ENCODE measurements at places on chromosomes 6 and 20.

DNA sequence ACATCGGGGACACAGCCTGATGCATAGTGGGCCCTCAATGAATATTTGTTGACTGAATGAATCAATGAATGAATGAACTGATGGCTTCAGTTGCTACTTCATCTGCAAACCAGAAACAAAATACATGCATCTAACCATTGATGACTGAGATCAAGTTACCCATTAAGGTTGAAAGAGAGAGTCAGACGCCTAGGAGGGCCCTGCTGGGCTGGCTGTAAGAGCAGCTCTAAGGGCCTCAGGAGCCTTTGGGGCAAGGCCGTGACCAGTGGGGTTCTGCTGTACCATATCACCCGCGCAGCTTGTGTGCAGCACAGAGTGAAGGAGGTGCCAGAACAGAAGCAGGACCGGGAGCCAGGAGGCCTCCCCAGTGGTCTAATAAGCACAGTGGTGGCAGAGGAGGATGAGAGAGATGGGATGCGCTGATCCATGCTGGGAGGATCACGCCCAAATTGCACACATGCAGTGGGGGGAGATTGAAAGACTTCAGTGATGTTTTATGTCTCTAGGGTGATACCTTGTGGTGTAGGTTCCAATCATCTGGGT, 96.1 kb upstream of the KCNG1 start:
- DNase-seq = no peak

- peak; percentile 8 for DNase-seq
Measured at GRCh38 chr6:71533939-71534379, 245.3 kb downstream of the OGFRL1 start.

- DNase-seq = no peak
Measured at GRCh38 chr20:31760519-31761240, 21.6 kb downstream of the TPX2 start.

DNA sequence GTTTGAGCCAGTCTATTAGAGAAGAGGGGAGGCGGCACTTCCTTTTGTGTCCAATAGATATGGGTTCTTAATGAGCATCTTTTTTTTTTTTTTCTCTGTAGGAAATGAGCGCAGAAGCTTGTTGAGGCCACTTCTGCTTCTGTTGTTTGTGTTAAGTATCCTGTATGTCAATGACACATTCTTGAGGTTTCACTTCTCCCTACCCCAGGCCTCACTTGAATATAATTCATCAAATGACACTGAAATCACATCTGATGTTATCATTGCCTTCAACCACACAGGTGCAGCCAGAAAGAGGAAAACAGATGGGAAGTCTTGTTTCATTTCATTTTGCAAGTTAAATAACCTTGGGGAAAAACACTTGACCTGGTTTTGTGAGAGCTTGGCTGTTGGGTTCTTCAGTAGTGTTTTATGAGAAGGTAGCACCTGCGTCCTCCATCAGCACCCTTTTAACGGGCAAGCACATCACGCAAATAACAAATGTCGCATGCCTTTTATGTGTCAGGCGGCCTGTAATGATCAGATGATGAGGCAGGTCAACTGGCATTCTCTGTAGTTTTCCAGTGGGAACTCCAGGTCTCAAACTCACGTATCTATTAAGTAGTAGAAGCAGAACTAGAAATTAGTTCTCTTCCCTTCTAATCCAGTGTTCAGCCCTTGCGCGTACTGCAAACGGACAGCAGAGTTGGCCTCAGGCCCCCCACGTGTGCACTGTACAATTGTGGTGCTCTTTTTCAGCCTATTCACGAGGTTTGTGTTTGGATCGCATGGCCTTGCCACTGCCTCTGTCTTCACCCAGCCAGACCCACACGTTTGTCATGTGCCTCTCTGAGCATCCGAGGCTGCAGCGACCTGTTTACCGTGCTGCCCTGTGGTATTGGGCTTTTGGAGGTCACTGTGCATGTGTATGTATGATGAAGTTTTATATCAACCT, 23.5 kb downstream of the PLEKHG1 start:
- DNase-seq = peak; percentile 96

DNA sequence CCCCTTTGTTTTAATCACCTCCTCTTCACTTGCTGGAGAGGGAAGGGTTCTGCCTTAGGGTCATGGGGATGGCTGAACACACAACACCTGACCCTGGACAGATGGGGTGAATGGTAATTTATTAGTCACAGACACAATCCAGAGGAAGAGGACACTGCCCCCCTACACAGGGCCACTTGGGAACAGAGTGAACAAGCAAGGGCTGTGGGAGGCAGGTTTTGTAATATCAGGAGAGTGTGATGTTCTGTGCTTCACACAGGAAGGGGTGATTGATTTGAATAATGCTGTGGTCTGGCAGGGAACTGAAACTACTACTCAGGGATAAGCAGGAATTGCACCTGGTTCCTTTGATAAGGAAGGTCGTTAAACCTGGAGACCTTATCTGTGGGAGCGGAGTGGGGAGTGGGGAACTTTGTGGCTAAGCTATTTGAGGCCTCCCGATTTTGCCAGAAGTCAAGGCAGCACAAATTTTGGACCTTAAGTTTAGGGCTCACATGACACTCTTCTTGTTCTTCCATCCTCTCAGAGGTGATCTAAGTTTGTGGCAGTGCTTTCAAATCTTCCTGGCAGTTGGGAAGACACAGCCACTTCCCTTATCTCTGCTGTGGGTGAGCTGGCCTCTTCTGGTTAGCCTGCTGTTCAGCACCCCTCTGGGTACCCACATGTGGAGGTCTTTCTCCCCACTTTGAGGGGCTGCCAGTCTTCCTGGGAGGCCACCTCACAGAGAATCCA, 77.8 kb downstream of the CD164 start:
- no peak for DNase-seq

GRCh38 chr6:38337819-38338465, 301.8 kb downstream of the BTBD9 start:
- no peak for DNase-seq

- no peak for DNase-seq
Measured at GRCh38 chr6:157570104-157570503, 189.1 kb downstream of the ZDHHC14 start.

DNA sequence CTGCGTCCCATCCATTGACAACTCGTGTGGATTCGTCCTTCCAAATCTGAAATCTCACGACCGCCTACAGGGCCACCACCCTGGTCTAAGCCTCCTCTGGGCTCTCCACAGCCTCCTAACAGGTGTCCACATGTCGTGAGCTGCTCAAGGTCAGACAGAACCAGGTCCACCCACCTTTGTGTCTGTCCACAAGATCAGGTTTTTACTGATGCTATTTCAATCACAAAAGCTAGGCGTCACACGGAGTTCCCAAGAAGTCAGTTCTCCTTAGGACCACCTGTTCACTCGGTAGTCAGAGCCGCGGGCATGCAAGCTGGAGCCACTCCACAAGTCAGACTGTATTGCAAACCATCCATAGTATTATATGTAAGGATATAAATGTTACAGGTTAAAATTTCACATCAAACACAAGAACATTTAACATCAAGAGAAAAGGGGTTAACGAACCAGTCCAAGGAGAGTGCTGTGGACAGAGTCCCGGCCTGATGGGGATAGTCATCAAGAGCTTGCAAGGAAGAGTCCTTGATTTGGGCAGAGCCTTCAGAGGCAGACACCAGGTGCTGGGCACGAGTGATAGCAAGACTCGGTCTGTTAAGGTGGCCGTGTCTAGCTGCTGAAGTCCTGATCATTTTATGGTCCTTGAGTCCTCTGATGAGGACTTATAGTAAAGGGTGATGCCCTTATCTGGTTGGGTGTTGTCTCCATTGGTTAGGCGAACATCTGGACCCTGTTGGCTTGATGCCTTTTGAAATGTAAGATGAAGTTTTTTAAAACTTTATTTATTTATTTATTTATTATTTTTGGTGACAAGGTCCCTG, 731 bp upstream of the DNPH1 start:
- DNase-seq = no peak

DNA sequence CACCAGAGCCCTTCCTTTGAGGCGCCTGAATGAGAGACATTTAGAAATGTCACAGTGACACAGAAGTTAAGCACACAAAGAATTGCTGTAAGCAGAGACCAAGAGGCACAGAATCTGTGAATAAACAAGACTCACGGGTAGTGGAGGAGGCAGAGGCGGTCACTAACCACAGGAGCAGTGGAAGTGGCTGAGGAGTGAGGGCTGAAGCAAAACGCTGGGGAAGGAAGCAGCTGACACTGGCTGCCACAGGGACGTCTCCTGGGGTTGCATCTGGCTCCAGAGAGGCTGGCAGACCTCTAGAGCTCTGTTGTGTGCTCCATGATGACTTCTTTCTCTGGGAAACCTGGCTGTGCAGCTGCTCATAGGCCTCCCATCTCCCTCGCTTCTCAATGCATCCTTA, 65.0 kb upstream of the SLC2A12 start:
- DNase-seq = no peak

GRCh38 chr20:5770987-5771318, 20.8 kb downstream of the SHLD1 start:
- no peak for DNase-seq

GRCh38 chr6:156729248-156729647, 47.9 kb upstream of the ARID1B start:
- DNase-seq = no peak

All from NCI-H510A treated with DMSO at 0.1 percent for 48 hours (cell line).